Fibroblast of mammary gland (primary cell): ENCODE measurements at places on chromosomes 13 and 19.

DNA sequence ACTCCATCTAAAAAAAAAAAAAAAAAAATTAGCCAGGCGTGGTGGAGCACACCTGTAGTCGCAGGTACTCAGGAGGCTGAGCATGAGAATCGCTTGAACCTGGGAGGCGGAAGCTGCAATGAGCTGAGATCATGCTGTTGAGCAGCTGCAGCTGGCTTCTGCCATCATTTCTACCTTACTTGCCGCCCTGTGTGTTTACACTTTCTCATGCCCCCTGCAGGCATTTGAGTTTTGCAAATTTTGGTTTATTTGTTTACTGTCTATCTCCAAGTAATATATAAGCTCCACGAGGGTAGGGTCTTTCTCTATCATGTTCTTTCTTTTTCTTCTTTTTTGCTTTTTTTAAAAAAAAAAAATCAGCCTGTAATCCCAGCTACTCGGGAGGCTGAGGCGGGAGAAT lies 18.0 kb downstream of the CACNG6 start:
- DNase-seq: no peak

DNA sequence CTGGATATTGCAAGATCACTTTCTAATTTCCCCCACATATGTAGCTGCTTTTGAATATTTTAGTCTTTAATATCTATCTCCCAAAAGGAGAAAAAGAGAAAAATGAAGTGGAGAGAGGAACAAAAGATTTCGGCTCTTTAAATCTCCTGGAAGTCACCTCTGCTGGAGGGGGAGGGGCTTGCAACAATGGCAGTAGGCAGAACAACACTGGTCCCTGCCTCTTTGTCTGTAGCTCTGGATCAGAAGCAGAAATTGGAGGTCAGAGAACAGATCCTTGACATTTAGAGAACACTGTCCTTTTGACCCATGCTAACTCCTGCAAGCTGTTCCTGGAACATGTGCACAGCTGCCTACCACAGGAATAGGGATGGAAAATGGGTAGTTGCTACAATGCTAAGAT lies 86.7 kb upstream of the GPR12 start:
- no peak for DNase-seq

- DNase-seq: peak; percentile 75
Measured at GRCh38 chr13:51785712-51786424, 18.1 kb downstream of the DHRS12 start.

- peak; percentile 29 for DNase-seq
Measured at GRCh38 chr13:37495046-37495445, 103.5 kb downstream of the POSTN start.

- DNase-seq: no peak
Measured at GRCh38 chr19:31553846-31554215, 204.6 kb upstream of the TSHZ3 start.

DNA sequence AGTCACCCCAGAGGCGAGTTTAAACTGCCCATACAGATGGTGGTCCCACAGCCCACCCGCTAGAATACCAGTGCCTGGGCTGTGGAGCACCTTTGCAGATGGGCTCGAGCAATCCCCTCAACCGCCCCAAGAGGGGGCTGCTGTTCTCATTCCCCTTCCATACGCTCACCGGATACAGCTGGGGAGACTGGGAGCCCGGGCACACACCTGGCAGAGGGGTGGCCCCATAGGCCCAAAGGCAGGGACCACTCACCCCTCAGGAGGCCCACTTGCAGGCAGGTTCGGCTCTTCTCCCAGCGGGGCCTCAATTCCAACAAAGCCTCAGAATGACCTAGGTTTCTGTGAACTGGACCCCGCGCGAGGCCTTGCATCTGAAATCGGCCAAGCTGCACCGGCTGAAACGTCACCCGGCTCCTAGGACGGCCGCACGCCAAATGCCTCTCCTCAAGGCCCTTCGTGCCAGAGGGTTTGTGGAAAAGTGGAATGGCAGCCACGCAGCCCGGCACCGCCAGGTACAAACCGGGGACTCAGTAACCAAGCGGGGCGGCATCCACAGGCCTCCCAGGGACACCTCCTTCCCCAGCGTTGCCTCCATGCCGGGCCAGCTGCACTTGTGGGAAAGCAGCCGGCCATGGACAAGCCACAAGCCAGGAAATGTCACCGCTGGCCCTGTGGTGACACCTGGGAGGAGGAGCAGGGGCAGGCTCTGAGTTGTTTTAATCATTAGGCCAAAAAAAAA lies 18.7 kb downstream of the MLLT1 start:
- DNase-seq: peak; percentile 33

DNA sequence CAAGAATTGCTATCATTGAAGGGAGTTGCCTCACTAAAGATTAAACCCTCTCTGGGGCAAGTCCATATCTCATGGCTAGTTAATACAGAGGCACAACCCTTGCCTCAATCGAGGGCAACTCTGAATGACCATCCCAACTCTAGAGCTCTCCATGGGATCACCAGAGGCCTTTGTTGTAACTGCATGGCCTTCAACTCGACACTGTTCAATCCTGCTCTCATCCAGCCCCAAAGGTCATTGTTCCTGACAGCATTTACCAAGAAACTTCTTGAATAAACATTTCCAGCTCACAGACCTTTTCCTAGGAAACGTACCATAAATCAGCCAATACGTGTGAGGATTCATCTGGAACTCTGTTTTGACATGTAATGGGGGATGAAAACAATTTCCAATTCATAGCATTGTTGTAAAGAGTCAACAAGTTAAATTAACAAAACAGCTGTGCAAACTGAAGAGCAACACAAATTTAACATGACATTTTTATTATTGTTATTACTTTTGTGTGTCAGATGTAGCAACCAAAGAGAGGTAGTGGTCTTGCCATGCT lies 452.7 kb downstream of the SUCLA2 start:
- DNase-seq: no peak

- no peak for DNase-seq
Measured at GRCh38 chr13:88136098-88136790, 465.1 kb downstream of the SLITRK5 start.

- DNase-seq: no peak
Measured at GRCh38 chr19:15989889-15990288, 41.1 kb downstream of the OR10H4 start.

DNA sequence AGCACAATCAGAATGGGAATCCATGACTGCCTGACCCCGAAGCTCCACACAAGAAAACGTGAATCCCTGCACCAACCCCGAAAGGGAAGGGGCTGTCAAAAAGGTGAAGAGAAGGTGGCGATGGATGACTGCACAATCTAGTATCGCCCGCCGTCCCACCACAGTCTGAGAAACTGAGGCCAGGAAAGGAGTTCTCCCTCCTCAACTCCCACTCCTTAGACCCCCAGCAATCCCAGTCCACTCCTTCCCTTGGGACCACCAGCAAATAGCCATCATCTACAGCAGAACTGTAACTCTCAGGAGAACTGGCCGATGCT lies 451 bp downstream of the NOSIP start:
- DNase-seq: no peak

DNA sequence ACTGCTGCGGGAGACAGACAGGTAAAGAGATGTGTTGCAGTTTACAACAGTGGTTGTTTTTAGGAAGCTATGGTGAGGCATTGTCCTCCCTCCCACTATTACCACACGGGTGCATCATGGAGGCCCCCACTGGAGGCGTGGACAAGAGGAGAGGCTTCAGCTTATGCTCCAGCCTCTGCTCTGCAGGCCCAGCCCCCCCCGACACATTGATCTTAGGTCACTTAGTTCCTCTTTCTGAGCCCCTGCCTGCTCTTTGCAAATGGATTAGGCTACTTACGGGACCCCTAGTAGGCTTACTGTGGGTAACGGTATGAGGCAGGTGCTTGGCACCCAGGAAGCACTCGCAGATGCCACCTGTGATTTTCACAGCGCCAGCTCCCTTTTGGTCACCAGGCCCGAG lies 123.9 kb downstream of the SLC7A1 start:
- no peak for DNase-seq

DNA sequence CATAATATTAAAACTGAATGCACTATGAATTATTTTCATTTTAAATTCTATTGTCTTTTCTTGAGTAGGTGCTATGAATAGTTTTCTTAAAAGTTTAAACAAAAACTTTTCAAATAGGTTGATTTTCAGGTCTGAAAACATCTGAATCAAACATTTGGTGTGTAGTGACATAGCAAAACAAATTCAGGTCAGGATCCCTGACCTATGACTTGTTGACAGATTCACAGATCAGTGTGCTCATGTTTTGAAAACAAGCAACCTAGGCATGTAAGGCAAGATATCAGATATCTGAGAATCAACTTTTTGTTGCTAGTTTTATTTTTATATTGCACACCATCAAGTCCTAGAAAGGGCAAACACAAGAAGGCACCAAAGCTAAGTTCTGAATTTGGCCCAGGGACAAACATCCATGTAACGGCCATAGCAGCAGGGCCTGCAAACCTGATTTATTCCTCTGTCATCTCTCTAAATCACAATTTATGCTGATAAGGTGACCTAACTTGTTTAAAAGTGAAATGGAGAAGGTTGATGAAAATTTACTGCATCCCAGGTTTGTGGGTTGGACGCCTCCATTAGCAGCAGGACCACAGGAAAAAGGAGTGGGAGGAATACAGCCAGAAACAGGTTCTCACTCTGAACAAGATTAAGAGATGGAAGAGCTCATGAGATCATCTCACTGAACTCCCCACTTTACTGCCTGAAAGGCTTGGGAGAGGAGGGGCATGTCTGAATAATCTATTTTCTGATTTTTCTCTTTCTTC lies 337.7 kb downstream of the KCNRG start:
- DNase-seq: no peak

- DNase-seq: peak; percentile 51
Measured at GRCh38 chr19:36032251-36033104, at the start of gene CLIP3. CLIP3 (minus strand) TSS chr19:36032873; CDS start chr19:36032357, 516 bp downstream.

GRCh38 chr13:113836768-113837559 lies 26.9 kb downstream of the GAS6 start:
- peak; percentile 98 for DNase-seq

DNA sequence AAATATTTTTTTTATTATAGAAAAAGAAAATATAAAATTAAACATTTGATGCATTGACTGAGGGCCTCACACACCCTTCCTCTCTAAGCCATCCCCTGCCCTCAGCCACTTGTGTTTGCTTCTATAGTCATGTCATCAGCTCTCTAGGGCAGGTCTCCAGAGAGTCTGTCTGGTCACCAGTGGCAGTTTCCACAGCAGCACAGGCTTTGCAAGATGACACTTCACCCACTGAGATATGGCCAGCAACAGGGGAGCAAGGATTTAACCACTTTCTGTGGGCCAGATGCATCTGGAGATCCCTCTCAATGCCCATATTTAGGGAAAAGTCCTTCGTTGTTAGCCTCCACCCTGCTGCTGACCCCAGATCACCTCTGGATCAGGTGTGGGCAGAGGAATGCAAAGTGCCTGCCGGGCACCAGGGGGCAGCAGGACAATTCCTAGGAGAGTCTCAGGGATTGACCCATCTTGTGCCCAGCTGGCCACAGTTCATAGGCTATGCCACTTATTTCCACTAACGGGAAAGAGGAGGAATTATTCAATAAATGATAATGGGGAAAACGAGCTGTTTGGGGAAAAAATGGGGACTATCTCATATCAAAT lies 4.8 kb downstream of the ABCC4 start:
- DNase-seq: no peak

GRCh38 chr13:111184458-111185401 lies 69.6 kb downstream of the ARHGEF7 start:
- peak; percentile 32 for DNase-seq

- no peak for DNase-seq
Measured at GRCh38 chr19:19535311-19536191, 2.5 kb upstream of the CILP2 start.

DNA sequence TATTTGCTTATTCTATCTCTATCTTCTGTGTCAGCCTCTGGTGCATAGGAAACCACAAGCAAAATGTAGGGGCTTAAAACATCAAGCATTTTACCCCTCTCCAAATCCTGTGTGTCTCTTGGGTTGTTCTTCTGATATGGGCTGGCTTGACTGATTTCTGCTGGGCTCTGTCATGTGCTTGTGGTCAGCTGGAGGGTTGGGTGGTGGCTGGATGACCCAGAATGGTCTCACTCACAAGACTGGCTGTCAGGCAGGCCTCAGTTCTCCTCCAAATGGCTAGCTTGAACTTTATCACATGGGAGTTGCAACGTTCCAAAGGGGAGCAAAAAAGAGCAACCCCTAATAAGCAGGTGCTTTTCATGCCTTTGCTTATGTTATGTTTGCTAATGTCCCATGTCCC lies 9.6 kb upstream of the LYPD5 start:
- no peak for DNase-seq

GRCh38 chr13:40375489-40376171 lies 290.8 kb downstream of the FOXO1 start:
- DNase-seq: no peak
